ENCODE measurements at places on chromosomes 13 and 19. TPM values are rescaled to one million over a fixed set of nuclear protein-coding genes. Genes with fewer than 3 reads are reported as not detected.

DNA sequence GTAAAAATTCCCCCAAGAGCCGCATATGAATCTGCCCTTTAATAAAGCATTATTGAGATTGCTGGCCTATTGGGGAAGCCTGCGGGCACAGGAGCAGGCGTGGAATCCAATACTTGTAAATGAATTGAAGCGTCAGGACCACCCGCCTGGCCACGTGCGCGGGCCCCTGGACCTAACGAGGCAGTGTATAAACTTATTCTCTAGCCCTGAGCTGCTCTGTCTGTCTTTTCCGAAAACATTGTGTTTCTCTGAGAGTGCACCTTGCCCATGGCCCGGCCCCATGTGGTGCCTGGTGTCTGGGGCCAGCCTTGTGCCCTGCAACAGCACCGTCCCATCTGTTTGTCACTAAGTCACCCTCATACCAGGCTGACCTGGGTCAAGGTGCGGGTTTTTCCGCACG is 14.4 kb downstream of the UBXN6 start:
- H3K4me3 ChIP-seq = no peak overlapping the region
- DNase-seq = no peak

GRCh38 chr13:30898678-30899241 is 7.3 kb upstream of the MEDAG start:
- H3K4me3 ChIP-seq = no peak overlapping the region
- H3K36me3 ChIP-seq = no peaks in the 10 kb centered on the region
- peaks cover 16% of the 10 kb centered on the region for H3K4me1 ChIP-seq
- peaks cover 21% of the 10 kb centered on the region for H3K27me3 ChIP-seq
- H3K27ac ChIP-seq = no peak overlapping the region

DNA sequence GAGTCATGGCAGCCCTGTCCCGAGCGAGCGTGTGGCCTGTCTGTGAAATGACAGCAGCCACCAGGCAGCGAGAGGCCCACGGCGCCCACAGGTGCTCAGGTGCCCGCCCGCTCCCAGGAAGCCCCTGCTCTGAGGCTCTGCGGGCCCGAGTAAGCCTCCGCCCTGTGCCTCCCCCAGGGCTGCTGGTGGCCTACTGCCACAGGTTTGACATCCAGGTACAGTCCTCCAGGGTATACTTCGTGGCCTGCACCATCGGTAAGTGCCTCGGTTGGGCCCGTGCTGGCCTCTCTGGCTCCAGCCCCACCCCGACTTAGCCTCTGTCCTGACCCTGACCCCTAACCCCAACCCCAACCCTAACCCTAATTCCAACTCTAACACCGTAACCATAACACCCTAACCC is 15.0 kb upstream of the TMPRSS9 start:
- no peak for DNase-seq
- H3K27ac ChIP-seq = no peak overlapping the region
- H3K27me3 ChIP-seq = no peaks in the 10 kb centered on the region
- H3K4me1 ChIP-seq = no peaks in the 10 kb centered on the region

DNA sequence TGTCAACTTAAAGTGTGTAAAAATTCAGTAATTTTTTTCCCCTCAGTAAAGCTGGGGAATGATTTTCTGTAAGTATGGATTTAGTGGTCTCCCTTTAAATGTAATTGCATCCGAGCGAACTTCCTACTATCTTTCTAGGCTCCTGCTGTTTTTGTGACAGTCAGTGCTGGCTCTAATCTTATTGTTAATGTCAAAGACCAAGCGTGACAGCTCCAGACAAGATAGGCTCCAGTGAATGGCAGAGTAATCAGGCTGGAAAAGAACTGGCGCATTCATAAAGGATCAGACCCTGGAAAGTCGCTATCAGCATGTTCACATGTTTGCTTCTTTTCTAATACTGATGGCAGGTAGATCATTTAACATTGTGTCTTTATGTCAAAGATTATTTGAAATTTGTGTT is 908.0 kb upstream of the ATXN8OS start:
- no peak overlapping the region for H3K27ac ChIP-seq
- no peaks in the 10 kb centered on the region for H3K4me1 ChIP-seq

DNA sequence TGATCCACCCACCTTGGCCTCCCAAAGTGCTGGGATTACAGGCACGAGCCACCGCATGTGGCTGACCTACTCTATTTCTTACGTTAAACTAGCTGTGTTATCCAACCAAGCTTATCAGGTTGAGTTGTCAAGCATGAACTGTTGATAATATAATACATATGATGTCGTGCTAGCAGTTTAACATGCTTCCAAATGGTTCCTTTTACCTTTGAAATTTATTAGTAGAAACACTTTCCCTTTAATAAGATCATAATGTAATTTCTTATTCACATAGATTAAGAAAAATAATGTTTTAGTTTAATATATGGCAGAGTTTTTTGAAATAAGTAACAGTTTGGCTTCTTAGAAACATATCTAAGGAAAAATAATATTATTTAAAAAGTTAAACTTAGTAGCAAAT is 34.4 kb upstream of the VWA8 start:
- peaks cover 2% of the 10 kb centered on the region for H3K4me1 ChIP-seq
- H3K36me3 ChIP-seq = no peaks in the 10 kb centered on the region
- no peak for DNase-seq
- no peak overlapping the region for H3K4me3 ChIP-seq
- H3K27me3 ChIP-seq = peaks cover 28% of the 10 kb centered on the region
- H3K27ac ChIP-seq = no peak overlapping the region

DNA sequence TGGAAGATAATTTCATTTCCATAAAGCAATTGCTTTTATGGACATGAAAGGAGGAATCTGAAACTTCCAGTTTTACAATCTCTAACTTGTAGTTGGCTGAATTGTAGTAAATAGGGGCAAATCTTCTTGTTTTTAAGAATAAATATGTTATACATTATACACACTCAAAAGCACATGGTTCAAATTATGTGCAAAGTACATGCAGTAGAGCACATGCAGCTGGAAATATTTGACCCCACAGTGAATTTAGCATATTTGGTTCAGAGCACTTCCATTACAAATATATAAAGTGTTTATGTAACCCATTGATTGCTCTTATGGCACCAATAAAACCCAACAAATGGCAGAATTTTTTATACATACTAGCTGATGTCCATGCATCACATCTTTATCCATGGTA is 180.5 kb downstream of the IRS2 start:
- H3K4me1 ChIP-seq = no peaks in the 10 kb centered on the region
- no peaks in the 10 kb centered on the region for H3K36me3 ChIP-seq
- H3K4me3 ChIP-seq = no peak overlapping the region
- H3K27me3 ChIP-seq = no peaks in the 10 kb centered on the region
- no peak overlapping the region for H3K27ac ChIP-seq

SIGLEC5 gene
- total RNA-seq = not detected

SIGLEC8 gene
- 0.18 TPM for total RNA-seq
